MCF 10A (cell line): ENCODE measurements at places on chromosomes 2 and 18.

DNA sequence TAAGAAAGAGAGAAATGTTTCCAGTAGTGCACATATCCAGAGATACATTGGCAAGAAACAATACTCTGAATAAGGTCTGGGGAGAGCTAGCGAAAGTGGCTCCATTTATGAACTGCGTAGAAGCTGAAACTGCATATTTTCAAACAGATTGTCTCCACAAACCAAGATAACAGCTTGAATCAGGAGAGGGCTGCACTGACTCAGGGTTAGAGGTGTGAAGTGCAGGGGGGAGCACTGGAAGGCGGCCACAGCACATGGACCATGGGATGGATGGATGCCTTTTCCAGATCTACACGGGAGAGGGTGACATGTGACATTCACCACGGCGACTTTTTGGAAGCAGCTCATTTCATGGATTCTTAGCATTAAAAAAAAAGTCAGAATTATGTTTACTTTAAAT is 729.4 kb downstream of the RNF144A start:
- no peak for DNase-seq

GRCh38 chr2:235255693-235256092 is 238.2 kb upstream of the AGAP1 start:
- no peak for DNase-seq

- DNase-seq = no peak
These were observed 57.8 kb upstream of the GPR45 start for GRCh38 chr2:105183555-105184323.

- no peak for DNase-seq
These were observed 68.1 kb upstream of the HAAO start for GRCh38 chr2:42860319-42861094.
